ENCODE measurements at places on chromosomes 2 and 18. TPM values are rescaled to one million over a fixed set of nuclear protein-coding genes. Genes with fewer than 3 reads are reported as not detected.

DNA sequence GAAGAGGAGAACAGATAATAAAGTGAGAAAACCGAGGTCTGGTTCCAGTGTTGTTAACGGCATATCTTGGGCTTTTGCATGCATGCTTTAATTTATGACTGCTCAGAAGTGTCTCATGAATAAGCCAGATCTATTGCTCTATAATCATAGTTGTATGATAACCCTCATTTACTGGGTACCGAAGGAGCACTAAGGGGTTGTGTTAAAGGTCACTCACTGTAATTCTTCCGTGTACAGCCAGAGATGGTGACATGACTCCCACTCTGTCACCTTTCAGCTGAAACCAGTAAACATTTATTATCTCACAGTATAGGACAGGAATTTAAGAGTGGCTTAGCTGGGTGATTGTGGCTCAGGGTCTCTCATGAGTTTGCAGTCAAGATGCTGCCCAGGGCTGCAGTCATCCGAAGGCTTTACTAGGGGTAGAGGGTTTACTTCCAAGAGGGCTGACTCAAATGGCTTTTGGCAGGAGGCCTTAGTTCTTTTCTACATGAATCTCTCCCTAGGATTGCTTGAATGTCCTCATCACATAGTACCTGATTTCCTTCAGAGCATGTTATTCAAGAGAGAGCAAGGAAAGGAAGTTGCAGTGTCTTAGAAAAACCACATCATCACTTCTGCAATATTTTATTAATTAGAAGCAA, 107.0 kb downstream of the NAB1 start:
- no peak for DNase-seq

- no peak for DNase-seq
These were observed 48.4 kb upstream of the SESTD1 start for GRCh38 chr2:179313057-179313456.

The LRATD1 gene
- total RNA-seq = 15.4 TPM

- no peak for DNase-seq
These were observed 2.3 kb upstream of the NAPG start for GRCh38 chr18:10523544-10523943.

- no peak for DNase-seq
These were observed 66.7 kb downstream of the NXPH2 start for GRCh38 chr2:138713504-138713903.

DNA sequence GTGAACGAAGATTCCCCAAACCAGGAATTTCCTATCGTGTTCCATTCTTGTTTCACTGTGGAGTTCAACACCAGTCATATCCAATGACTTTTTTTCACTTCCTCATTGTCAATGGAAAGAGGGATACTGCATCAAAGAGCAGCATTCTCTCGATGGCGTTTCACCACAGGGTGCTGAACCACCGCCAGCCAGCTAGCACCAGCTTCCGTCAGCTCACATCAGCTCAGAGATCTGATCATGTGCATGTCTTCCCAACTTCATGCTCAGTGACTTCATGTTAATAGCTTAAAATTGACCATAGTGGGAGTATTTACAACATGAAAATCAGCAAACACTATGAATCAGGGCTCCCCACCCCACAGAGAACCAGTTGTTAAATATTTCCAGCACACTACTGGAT, 359.9 kb downstream of the TNS1 start:
- DNase-seq = no peak

DNA sequence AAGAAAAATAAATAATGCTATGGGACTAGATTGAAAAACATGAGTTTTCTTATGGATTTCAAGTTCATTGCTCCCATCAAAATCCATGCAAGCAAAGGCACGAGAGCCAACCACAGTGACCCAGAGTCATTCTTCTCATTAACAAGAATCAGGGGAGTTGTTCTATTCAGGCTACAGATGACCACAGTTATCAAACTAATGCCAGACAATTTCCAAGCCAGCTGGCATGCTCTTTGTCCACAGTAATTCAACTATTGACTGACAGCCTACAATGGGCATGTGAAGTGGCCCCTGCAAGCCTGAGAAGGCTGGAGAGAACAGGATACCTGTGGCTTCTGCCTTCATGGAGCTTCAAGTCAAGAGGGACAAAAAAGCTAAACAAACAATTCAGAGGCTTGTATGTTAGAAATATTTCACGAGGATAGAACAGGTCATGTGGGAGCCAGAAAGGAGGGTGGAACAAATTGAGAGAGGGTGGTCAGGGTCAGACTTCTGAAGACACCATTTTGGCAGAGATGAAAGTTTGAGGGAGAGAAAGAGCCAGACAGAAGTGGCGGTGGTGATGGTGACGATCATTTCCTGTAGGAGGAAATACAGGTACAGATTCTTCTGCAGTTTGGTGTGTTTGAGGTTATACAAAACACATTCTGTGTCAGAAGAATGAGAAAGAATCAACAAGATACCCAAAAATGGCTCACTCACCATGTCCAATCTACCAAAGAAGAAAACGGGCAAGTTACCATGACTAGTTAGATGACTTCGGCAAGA, 732.4 kb downstream of the RNF144A start:
- no peak for DNase-seq

The TMEM169 gene
- total RNA-seq = 0.85 TPM

- no peak for DNase-seq
These were observed 156.7 kb downstream of the TPO start for GRCh38 chr2:1569879-1570450.

Measured in urinary bladder (tissue), 4 donors.